Bronchial epithelial cell (primary cell): ENCODE measurements at places on chromosomes 1 and 21.

DNA sequence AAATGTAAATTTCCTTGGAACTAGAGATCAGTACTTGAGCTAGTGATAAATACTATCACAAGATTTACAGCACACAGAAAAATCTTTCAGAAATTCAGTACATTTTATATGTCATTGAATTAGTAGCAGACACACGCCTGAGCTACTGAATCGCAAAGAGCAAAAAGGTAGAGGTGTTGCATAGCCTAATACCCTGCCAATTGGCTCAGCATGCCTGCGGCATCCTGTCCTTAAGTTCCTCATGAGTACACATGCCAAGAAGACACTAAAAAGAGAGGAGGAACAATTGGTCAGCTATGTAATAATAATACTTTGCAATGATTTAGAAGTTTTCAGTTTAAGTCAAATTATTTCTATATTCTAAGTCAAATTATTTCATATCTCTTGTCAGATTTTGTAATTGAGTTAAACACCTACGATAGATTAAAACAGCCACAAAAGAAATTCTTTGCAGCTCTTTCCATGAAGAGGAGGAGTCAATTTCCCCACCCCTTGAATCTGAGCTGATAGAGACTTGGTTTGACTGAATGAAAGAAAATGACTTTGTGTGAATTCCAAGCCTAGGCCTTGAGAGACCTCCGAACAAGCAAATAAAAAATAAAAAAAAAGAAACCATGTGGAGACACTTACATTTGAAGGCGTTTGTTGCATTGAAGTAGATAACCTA is 36.2 kb upstream of the PKN2 start:
- no peak for DNase-seq

GRCh38 chr1:101311146-101311920 is 74.5 kb downstream of the S1PR1 start:
- DNase-seq = no peak

- peak; percentile 2 for DNase-seq
These were observed 125.9 kb downstream of the ATP5PO start for GRCh38 chr21:33789697-33790096.

- DNase-seq = no peak
These were observed 3.2 kb downstream of the URB2 start for GRCh38 chr1:229629261-229629660.

- peak; percentile 30 for DNase-seq
These were observed 69.0 kb upstream of the RAVER2 start for GRCh38 chr1:64675718-64676345.

- DNase-seq = no peak
These were observed 148.3 kb downstream of the ACTL8 start for GRCh38 chr1:17903386-17903785.

- DNase-seq = no peak
These were observed 6.9 kb upstream of the F13B start for GRCh38 chr1:197073978-197074377.

DNA sequence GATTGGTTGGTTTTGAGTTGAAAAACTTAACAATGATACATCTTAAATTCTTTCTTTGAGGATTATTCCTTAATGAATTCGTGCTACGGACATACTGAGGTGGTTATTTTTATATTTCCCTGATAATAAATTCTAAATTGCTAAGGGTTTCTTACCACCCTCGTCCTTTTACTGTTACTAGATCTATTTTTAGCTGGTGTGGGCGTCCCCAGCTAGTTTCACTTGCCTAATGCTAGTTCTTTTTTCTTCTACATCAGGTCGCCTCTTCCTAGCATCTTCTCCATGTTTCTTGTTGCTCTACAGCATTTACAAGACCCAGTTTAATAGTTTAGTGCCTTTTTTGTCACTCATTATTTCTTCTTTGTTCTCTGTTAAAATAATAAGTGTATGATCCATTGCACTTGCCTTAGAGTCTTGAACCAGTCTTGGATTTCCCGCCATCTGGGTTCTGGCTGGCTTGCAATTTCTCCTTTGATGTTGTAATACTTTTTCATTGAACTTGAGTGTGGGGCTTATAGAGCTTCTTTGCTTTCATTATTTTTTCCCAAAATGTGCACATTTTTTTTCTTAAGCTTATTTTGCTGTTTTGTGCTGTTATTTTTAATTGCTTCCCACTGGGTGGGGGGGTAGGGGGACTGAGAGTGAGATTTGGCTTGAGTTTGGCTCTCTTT is 677 bp upstream of the HSD11B1 start:
- DNase-seq = no peak

DNA sequence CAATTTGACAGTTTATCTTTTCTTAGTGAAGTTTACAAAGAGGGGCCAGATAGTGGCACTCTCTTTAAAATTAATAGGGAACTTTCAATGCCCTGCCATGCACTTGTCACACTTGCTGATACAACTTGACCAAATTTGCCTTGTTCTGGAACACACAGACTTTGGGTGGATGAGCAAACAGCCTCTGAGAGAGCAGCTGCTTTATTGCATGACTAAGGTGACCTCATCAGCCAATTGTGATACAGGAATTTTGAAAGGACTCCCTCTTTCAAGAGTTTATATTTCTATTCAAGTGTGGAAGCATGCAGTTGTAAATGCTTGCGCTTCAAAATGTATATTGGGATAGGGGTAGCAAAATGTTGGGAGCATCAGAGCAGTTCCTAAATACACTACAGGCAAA is 2.1 kb upstream of the RGS1 start:
- peak; percentile 30 for DNase-seq

- no peak for DNase-seq
These were observed 36.7 kb downstream of the ACBD3 start for GRCh38 chr1:226149806-226150205.

- no peak for DNase-seq
These were observed 20.9 kb downstream of the TMED5 start for GRCh38 chr1:93159337-93159736.

DNA sequence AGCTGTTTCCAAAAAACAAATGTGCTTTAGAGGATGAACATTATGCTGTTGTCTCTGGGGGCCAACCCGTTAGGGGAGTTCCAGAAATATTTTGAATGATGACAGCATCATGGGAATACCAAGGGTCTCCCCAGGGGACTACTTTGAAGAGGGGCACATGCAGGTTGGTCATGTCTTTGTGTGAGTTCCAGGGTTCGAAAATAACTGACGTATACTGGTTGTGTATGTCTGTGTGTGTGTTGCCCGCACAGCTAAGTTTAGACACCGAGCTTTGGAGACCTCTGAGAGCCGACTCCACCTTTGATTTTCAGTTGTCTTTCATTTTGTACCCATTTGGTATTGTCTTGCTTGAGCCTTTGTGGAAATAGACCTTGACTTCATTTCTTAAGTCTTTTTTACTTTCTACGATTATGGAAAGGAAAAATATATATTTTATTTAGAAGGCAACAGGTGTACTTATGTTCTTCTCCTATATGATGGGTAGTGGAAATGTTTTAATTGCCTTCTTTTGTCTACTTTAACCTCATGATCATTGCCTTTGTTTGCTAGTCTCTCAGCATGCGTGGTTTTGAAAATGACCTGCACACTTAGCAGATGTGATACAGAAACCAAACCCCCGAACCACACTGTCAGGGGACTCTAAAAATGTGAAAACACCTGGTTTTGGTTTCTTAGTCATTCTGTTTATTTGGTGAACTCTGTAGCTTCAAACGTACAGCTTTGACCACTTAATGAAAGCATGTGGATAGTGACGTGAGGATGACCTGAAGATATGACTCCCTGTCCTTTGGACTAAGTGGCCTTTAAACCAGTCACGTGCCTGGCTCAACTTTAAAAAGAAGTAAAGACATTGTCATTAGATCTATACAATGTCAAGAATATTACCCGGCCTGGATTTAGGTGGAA is 56.5 kb downstream of the GALNT2 start:
- DNase-seq = no peak

GRCh38 chr1:53615101-53615500 is 123.9 kb downstream of the GLIS1 start:
- DNase-seq = no peak

- peak; percentile 75 for DNase-seq
These were observed 4.5 kb downstream of the TTC24 start for GRCh38 chr1:156583821-156584622.

- DNase-seq = peak; percentile 12
These were observed 782 bp upstream of the PFKL start for GRCh38 chr21:44299085-44299457.

- no peak for DNase-seq
These were observed 45.2 kb downstream of the SAMSN1 start for GRCh38 chr21:14500873-14501272.

DNA sequence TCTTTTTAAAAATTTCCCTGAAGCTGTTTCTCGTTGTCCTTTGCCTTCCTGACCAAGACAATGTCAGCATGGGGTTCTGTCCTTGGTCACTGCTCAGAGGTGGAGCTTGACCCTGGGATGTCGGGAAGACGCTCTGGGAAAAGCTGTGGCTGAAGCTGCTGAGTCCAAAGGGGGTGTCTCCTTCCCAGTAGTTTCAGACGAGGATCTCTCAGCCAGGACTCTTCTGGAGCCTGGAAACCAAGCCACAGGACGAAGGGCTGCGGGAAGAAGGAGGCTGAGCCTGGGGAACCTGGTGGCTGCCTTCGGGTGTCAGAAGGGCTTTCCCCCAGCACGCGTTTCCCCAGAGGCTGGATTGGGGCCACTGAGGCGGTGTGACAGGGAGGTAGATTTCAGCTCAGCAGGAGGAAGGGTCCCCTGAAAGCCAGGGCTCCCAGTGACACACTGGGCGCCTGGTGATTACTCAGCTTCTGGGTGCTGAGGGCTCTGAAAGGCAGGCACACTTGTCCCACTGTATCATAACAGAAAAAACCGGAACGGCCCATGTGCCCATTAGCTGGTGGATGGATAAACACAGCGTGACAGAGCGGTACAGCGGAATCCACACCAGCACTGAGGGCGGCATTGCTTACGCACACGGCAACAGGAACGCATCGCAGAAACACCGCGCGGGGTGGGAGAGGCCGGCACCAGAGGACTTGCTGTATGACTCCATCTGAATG is 5.0 kb upstream of the KRTAP12-1 start:
- no peak for DNase-seq

GRCh38 chr1:177305040-177306018 is 134.6 kb downstream of the BRINP2 start:
- DNase-seq = peak; percentile 81

GRCh38 chr1:220701974-220702373 is 11.8 kb downstream of the C1orf115 start:
- DNase-seq = no peak

- DNase-seq = no peak
These were observed 142.9 kb downstream of the GLUL start for GRCh38 chr1:182248721-182249120.

- DNase-seq = peak; percentile 15
These were observed 99.6 kb upstream of the CACNA1E start for GRCh38 chr1:181383695-181384094.

DNA sequence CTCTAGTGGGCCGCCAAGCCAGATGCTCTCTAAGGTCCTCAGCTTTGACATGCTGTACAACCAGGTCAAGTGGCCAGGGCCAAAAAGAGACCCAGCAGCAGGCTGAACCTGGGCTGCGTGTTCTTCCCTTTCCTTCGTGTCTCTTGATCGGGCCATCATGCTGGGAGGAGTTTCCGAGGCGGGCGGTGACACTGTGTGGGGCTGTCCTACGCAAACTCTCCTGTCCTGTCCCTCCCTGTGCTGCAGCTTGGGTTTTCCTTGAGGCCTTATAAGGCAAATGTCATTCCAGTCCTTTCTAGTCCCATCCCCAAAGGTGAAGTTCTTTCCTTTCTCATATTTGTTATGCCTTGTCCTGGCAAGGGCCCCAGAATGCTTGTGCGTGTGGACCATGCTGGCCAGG is 56.7 kb downstream of the ARHGEF10L start:
- no peak for DNase-seq

GRCh38 chr1:233224311-233224710 is 71.2 kb downstream of the PCNX2 start:
- no peak for DNase-seq

- no peak for DNase-seq
These were observed 370.2 kb downstream of the DUSP10 start for GRCh38 chr1:221371705-221372104.

DNA sequence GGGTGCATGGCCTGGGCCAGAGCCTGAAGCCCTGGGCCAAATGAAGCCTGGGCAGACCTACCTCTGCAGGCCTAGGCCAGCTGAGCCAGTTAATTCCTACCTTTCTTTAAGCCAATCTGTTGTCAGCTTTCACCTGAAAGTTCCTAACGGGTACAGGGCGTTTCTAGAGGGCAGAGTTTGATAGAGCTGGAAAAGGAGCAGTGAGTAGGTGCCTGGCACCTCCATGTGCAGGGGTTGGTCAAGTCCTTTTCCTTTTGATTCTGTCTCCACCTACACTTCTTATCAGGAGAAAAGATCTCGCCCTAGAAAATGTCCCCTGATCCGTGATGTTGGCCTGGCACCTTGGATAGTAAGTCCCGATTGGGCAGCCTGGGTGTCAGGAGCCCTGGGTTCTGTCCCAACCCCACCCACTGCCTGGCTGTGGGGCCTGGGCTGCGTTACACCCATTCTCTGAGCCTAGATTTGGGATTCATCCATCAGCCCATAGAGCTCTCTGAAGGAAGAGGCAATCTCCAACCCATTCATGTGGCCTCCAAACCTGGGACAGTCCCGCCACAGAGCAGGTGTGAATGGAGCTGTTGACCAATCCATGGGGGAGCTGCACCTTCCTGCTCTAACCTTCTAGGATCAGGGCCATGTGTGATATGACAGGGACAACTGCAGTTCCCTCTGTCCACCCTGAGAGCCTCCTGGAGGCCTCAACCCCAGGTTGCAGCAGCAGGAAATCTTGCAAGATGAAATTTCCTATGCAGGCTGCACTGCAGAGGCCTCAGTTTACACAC is 304.3 kb downstream of the MATN1 start:
- DNase-seq = no peak

GRCh38 chr1:93661829-93662474 is 19.7 kb downstream of the BCAR3 start:
- DNase-seq = peak; percentile 49

GRCh38 chr1:87236585-87236984 is 92.1 kb upstream of the LMO4 start:
- peak; percentile 23 for DNase-seq

- no peak for DNase-seq
These were observed 149.6 kb downstream of the CYYR1 start for GRCh38 chr21:26423511-26423910.
